ENCODE measurements at places on chromosomes 16 and 17.

- DNase-seq = no peak
Observed at GRCh38 chr16:78034530-78034929, 12.2 kb downstream of the CLEC3A start.

DNA sequence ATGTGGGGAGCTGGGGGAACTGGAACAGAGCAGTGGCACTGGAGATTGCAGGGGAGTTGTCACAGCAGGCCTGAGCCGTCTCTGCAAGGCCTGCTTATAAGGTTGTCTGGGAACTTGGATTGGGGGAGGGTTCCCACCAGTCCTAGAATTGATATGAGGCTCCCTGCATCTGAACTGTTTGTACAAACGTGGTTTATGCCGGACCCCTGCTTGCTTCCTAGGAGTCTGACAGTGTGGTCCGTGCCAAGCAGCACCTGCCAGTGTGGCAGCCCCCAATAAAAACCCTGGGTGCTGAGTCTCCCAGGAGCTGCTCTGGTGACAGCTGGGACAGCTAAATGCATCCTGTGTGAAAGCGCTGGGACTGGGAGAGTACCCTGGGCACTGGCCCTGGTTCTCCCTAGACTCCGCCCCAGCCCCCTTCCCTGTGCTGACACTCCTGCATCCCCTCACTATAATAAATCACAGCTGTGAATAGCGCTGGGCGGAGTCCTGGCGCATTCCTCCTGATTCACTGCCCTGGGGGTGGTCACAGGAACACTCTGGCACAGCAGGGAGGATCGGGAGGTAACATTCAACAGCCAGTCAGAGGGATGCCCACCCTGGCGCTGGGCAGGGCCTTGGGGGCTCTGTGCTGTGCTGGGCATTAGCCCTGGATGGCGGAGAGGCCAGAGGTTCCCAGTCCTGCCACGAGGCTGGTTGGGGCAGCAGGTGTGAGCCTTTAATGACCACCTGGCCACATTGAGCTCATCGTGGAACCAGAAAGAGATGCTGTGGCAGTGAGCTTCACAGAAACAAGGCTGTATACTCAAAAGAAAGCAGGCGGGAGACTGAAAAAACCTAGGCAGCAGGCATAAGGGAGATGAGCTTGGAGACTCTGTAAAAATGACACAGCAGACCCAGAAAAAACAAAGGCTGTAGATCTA, 45.6 kb downstream of the RMI2 start:
- DNase-seq = no peak

DNA sequence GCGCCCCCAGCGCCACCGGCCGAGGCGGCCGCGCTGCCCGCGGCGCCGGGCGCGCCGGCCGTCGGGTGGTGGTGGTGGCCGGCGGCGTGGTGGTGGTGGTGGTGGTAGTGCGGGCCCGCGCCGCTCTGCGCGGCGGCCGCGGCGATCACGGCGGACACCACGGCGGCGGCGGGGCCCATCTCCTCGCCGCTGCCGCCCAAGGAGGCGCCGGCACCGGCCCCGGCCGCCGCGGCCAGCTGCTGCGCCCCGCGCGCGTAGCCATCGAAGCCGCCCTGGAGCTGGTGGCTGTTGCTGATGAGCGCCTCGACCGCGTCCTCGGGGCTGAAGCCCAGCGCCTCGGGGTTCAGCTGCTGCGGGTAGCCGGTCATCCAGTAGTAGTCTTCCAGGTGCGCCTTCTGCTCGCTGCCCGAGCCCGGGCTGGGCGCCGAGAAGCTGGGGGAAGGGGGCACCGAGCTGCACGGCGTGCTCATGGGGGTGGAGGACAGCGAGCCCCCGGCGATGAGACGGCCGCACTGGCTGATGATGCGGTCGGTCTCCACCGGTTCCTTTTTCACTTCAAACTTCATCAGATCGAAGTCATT, 1.2 kb downstream of the MAF start:
- no peak for DNase-seq

- no peak for DNase-seq
Observed at GRCh38 chr17:70086516-70086915, 11.5 kb downstream of the KCNJ16 start.

DNA sequence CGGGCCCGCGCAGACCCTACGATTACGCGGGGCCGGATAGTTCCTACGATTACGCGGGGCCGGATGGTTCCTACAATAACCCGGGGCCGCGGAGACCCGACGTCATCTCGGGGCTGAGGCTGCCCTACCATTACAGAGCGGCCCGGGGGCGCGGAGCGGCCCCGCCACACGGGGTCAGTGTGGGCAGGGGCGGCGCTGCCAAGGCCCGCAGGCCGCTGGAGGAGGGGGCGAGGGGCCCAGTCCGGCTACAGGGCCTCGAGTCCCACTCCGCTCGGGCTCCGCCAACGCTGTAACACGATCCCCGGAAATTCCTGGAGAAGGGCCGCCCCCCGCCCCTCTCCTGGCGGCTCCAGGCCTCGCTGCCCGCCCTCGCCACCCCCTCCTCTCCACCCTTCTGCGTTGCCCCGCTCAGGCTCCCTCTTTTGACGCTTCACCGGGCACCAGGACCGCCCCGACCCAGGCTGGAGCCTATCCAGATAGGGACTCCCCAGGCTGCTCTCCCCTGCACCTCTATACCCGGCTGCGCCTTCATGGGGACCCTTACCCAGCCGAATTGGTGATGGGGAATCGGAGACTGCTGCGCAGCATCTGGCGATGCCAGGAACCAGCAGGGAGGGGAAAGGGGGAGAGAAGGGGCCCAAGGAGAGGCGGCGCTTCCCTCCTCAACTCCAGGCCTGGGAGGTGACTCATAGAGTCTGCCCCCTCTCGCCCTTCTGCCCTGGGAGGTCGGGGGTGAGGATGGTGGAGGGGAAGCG, at the start of gene RAB34:
Gene RAB34 (minus strand): TSS at position 291 of the 755 bp plus-strand sequence. CDS start 602 bp downstream, outside the sequence.
- DNase-seq = no peak

DNA sequence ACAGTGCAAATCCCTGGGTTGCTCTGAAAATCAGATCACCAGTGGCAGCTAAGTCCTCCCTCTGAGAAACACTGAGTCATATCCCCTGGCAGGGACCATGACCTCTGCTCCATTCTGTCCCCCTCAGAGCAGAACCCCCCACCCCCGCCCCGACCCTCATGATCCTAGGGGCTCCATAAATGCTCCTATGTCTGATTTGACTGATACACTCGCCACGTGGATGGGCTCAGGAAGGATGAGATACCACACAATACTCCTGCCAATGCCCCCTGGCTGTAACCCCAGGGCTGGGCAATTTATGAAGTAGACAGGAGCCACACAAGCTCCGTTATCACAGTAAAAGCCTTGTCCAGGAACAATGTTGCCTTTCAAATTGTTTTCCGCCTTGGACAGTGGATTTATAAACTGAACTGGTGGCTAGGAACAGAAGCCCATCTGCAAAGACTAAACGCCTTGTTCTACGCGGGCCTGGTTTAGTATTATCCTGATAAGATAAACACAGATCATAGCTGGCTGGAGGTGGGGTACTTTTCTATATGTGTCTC, 394.8 kb downstream of the SLC39A11 start:
- no peak for DNase-seq

- no peak for DNase-seq
Observed at GRCh38 chr17:2271985-2272702, 31.4 kb downstream of the SMG6 start.

DNA sequence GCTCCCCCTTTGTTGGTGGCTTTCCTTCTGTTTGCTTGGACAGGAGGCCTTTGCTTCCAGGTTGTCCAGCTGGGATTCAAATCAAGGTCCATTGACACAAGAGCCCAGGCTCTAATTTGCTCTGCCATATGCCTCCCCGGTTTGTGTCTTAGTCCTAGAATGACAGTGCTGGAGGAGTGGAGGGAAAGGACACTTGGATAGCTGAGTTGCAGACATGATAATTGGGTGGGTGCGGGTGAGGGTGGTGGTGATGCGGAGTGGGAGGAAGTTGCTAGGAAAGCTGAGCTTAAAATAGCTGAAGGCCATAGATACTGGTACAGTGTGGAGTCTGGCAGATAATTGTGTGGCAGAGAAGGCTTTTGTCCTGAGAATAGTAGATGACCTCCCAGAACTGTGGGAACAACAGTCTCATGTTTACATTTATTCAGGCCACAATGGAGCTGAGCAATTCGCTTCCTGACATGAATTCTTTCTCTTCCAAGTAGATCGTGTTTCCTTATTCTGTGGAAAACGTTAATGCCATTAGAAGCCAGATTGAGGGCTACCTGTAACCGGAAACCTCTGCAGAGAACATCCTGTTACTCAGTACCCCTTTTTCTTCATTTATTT, 23.8 kb downstream of the SEC14L1 start:
- DNase-seq = no peak

- no peak for DNase-seq
Observed at GRCh38 chr17:7927596-7927995, 2.1 kb downstream of the KCNAB3 start.

- no peak for DNase-seq
Observed at GRCh38 chr17:20948984-20949777, 93.6 kb downstream of the USP22 start.

- no peak for DNase-seq
Observed at GRCh38 chr17:82050761-82051641, 610 bp downstream of the RFNG start.

DNA sequence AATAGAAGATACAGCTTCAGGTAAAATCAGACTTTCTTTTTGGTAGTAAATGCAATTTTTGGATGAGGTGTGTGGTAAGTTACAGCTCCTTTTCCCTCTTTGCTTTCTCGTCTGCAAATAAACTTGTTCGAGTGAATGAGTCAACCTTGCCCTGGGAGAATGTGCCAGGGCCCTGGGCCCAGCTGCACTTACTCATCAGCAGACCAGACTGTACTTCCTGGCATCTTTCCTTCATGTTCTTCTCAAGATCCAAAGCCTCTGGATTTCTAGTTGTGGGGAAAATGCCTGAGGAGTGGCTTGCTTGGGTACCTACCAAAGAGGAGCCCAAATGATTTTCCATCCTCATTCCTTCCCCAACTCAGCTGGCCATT, 5.4 kb upstream of the G6PC1 start:
- no peak for DNase-seq

DNA sequence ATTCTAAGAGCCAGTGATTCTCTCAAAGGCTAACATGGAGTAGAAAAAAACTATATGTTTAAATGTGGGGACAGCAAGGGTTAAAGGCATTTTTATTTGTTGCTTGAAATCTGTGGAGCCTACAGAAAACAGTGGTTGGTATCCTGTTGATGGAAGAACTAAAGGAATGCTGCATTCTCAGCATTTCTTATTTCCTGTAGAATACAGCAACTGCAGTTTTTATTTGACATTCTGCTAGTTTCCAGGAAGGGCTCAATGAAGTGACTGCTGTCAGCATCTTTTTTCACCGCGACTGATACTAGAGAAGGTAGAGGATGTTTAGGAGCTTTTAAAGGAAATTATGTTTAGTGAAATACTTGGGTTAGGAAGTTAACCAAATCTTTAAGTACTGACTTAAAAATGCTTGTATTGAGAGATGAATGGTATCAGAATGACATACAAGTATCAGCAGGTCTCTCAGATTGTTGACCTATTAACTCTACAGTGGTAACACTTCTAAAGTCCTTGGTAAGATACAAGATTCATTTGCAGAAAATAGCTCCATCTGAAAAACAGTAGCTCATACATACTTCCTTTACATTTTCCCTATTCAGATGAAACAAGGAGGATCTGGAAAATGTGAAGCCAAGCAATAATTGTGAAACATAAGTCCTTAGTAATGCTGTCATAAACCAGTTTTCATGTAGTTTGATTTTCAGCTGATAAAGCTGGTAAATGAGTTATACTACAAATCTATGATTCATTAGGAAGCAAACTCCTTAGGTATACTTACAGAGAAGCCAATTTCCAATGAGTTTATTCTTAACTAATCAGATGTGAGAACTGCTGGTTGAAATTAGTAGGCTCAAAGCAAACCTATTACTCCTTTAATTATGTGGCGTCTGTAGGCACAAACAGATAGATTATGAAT, 15.2 kb downstream of the CLTC start:
- no peak for DNase-seq

DNA sequence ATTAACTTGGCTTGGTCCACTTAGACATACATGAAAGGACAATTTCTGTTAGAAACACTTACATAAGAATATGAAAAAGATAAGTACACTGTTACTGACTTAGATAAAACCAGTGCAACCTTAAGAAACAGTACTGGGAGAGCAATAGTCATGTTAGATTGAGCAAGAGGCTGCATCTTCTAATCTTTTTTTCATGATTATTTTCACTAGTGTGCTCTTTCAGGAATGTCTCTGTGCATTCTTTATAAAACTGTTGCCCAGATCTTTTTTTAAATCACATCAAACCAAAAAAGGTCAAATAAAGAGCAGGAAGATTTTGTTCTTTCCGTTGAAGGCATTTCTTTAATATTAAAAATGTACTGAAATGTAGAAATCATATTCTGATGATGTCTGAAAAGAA, 100.7 kb upstream of the AXIN2 start:
- DNase-seq = no peak

DNA sequence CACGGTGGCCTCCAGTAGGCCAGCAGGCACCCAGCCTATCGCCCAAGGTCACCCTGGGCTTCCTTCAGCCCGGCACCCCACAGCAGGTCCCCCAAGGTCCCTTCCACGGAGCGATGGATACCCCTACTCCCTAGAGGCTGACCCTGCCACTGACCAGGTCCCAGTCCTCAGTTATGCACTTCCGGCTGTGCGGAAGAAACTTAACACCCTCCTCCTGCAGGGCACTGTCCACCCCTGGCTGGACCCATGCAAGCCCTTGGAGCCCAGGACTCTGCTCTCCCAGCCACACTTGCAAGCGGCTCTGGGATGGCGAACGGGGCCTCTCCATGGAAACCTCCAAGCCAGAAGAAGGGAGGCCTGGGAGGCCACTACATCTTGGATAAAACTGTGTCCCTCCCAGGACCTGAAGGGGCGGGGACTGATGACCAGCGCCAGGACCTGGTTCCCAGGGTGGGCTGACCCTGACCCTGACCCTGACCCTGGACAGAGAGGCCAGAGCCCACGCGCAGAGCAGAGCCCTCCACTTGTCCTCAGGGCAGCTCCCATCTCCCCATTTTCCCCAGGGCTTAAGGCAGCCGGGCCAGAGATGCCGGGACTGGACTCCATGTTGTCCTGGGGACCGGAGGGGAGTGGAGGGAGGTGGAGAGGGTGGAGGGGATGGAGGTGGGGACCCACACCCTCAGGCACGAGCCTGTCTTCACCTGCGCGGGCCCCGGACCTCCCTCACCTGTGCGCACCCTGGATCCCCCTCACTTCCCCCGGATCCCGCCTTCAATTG, 734 bp downstream of the CEP131 start:
- DNase-seq = no peak

- DNase-seq = no peak
Observed at GRCh38 chr17:33071656-33072055, 80.0 kb downstream of the SPACA3 start.

Data from activated T-helper 1 cell treated with anti-CD3 and anti-CD28 coated beads, Interleukin-2, amount 50 U/mL, for 16 hours (primary cell).